ENCODE measurements at places on chromosomes 5 and 9.

- no peak for DNase-seq
These were observed 207.2 kb upstream of the DAPK1 start for GRCh38 chr9:87290241-87291052.

GRCh38 chr9:123257276-123257675 is 11.1 kb downstream of the STRBP start:
- DNase-seq, result no peak

DNA sequence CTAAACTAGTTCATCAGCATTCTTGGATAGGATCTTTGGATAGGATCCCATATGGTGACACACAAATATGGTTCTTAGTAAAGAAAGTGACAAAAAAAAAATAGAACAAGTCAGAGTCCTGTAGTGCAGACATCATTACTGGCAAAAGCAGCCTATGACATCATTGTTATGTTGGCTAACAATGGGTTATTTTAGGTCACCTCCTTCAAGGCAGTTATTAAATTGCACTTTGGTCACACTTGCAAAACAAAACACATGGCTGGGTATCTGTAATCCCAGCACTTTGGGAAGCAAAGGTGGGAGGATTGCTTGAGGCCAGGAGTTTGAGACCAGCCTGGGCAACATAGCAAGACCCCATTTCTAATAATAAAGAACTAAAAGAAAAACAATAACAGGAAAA is 185.9 kb downstream of the KIAA0825 start:
- DNase-seq, result no peak

DNA sequence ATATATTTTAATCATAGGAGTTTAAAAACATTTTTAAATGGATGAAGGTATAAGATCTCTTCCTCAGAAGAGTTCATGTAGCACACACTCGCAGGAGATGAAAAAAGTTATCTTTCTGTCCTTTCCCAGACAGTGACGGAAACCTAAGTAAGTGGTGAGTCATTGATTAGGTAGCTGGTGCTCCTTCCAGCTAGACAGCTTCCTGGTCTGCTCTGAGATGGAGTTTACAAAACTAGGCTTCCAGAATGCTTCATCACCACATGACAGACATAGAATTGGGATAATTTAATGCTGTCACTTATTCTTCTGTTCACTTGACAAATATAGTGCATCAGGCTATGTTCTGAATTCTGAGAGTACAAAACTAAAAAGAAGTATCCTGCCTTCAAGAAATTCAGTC is 2393.0 kb upstream of the C9orf72 start:
- no peak for DNase-seq

DNA sequence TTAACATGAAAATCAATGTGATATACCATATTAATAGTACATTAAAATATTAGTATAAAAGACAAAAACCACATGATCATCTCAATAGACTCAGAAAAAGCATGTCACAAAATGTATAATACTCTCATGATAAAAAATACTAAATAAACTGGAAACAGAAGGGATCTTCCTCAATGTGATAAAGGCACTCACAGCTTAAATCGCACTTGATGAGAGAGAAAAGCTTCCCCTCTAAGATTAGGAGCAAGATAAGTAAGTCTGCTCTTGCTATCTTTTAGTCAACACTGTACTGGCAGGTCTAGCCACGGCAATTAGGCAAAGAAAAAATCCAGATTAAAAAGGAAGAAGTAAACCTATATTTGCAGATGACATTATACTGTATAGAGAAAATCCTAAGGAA is 21.8 kb upstream of the MSH3 start:
- no peak for DNase-seq

All from cortex of kidney (tissue), 1 donor.